GM03348 (cell line): ENCODE measurements at places on chromosomes 13 and 19.

GRCh38 chr19:29806098-29806866 lies 5.5 kb upstream of the CCNE1 start:
- no peak for DNase-seq

DNA sequence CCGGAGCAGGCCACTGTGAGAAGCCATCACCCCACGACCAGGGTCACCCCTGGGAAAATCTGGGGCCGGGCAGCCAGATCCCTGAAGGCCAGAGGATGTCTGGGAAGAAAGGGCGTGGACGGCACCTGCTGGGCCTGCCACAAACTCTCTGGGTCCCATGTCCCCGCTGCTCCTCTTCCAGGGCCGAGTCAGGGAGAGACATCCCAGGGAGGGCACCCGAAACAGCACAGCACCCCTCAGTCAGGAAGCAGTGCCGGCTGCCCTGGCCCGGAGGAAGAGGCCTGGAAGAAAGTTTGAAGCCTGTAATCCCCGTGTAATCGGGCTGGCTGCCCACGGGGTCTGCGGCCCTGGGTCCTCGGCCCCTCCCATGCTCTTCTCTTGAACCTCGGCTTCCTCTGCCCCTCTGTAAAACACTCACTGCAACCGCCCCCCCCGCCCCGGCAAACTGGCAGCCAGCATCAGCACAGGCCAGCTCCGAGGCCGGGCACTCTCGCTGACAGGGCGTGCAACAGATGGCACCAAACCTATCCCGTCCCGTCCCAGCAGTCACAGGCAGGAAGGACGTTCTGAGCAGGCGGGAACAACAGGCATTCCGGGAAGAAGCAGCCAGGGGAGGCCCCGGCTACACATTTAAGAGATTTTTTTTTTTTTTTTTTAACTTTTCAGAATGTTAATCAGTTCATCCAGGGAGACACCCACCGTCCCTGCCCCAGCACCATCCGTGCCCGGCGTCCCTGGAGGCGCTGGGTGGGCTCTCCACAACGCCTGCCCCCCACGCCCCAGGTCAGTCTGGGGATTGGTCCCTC lies 1.5 kb downstream of the SBNO2 start:
- DNase-seq: peak; percentile 78

DNA sequence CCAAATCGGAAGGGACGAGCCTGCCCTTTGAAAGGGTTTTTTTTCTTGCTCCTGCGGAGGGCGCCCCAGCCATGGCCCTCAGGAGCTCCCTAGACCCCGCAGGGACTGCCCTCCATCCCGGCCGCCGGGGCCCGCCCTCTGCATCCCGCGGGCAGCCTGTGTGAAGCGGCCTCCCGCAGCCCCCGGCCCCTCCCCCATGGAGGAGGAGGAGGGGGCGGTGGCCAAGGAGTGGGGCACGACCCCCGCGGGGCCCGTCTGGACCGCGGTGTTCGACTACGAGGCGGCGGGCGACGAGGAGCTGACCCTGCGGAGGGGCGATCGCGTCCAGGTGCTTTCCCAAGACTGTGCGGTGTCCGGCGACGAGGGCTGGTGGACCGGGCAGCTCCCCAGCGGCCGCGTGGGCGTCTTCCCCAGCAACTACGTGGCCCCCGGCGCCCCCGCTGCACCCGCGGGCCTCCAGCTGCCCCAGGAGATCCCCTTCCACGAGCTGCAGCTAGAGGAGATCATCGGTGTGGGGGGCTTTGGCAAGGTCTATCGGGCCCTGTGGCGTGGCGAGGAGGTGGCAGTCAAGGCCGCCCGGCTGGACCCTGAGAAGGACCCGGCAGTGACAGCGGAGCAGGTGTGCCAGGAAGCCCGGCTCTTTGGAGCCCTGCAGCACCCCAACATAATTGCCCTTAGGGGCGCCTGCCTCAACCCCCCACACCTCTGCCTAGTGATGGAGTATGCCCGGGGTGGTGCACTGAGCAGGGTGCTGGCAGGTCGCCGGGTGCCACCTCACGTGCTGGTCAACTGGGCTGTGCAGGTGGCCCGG lies 815 bp downstream of the MAP3K10 start:
- DNase-seq: peak; percentile 75

GRCh38 chr19:11410682-11411081 lies 8.4 kb downstream of the RGL3 start:
- no peak for DNase-seq

DNA sequence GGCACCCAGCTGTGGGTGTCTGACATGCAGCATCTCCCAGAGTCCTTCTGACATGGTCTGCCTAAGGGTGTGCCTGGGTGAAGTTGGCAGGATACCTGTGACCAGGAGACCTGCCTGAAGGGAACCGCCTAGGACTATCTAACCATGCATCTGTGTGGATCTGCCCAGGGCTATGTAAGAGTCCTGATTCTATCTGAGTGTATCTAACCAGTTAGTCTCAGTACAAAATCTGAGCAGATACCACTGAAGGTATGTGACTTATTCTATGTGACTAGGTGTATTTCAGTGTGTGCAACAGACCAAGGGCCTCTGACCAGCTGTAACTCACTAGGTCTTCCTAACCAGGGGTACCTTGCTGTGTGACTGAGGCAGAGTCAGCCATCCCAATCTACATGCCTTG lies 28.2 kb upstream of the FBL start:
- no peak for DNase-seq

DNA sequence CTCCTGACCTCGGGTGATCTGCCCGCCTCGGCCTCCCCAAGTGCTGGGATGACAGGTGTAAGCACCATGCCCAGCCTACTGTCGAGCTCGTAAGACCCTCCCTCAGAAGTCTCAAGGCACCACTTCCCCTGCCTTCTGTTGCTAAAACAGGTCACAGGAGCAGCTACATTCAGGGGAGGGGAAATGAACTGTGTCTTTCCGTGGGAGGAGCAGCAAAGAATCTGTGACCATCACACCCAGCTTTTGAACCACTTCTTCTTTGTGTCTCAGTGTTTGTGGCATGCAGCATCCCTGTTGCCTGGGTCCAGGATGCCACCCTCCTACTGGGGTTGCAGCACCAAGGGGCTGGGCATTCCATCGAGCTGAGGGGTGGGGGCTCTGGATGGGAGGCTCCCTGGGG lies 7.7 kb upstream of the CSNK1G2 start:
- no peak for DNase-seq

DNA sequence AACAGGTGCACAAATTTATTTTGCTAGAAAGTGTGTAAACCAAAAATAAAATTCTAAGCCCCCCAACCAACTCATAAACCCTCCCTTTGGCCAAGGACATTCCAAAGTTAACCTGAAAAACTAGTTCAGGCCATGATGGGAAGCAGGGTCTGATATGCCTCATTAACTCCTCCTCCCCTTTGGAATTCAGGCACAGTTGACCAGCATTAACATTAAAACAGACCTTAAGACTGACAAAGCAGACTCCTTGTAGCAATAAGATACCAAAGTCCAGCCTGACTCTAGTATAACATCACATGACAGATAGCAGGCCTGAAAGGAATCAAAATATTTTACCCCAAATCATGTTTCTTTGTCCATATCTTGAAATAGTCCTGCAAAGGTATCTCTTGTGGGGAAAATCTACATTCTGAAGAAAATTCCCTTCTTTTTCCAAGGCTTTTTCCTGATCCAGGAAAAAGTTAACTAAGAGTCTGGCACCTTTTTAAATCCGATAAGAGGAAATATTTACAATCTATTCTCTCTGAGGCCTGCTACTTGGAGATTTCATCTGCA lies 19.7 kb downstream of the NEK5 start:
- no peak for DNase-seq

GRCh38 chr19:50024719-50025021 lies 502 bp downstream of the VRK3 start:
- no peak for DNase-seq

DNA sequence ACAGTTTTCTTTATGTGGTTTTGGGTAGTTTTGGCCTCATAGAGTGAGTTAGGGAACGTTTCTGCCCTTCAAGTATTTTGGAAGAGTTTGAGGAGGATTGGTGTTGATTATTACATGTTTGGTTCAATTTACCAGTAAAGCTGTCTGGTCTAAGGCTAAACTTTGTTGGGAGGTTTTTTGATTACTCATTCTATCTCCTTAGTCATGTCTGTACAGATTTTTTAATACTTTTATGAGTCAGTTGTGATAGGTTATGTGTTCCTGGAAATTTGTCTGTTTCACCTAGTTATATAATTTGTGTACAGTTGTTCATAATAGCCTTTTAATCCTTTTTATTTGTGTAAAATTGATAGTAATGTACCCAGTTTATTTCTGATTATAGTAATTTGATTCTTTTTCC lies 20.4 kb downstream of the RNF17 start:
- no peak for DNase-seq

DNA sequence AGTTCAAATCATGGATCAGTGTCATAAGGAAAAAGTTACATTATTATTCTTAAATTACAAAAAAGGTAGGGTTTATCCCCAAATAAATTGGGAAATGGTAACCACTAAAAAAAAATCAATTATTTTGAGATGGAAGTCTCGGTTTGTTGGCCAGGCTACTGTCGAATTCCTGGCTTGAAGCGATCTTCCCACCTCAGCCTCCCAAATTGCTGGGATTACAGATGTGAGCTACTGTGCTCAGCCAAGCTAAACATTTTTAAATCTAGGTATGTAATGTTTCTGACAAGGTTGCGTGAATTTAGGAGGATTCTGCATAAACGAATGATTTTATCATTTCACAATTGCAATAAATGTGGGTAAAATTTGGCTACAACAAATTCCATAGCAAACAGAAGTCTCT lies 2.0 kb downstream of the NAA16 start:
- DNase-seq: no peak

DNA sequence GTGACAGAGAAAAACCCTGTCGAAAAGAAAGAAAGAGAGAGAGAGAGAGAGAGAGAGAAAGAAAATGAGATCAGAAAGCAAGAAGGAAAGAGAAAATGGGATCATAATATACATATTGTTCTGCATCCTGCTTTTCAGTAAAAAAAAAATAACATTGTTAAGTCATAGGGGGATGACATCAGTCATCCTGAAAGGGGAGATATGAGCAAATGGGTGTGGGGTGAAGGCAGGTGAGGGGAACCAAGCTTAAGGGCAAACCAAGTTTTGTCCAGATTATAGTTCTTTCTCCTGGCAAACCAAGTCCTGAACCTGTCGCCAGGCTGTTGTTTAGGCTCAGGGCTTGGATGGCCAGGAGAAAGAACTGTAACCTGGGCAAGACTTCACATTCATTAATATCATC lies 92.6 kb upstream of the TMTC4 start:
- DNase-seq: no peak

DNA sequence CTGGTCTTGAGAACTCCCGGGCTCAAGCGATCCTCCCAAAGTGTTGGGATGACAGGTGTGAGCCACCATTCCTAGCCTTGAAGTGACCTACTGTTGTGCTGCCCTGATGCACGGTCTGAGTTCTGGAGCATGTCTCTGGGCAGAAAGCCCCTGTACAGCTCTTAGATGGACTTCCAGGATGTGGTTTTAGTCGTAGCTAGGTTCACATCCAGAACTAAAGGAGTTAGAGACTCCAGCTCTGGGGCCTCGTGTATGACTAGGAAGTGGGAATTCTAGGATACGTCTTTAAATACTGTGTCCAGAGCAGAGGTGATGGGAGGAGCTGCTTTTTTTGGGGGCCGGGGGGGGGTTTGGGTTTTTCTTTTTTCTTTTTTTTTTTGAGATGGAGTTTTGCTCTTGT lies 12.2 kb downstream of the UPF1 start:
- no peak for DNase-seq

DNA sequence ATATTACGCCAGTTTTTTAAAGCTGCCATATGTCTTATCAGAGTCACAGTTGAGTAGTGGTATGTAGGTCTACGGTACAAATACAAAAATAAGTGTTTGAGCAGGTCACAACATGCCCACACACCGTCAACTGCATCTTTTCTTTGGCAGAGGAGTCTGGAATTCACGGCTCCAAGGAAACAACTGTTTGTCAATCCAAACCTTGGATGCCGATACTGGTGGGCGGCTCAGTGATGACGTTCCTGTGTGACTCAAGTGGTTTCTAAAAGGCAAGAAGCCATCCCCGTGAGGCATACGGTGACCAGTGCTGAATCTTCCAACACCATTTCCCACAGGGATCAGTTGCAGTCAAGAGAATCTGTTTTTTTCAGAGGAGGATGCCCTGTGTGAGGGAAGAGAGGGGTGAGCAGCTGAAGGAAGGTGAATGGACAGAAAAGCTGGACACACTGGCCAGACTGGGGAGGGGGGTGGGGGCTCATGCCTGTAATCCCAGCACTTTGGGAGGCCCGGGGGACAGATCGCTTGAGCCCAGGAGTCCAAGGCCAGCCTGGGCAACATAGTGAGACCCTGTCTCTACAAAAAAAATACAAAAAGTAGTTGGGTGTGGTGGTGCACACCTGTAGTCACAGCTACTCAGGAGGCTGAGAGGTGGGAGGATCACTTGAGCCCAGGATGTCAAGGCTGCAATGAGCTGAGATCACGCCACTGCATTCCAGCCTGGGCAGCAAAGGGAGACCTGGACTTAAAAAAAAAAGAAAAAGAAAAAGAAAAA lies 22.8 kb upstream of the CEBPG start:
- DNase-seq: peak; percentile 66

- DNase-seq: peak; percentile 13
Measured at GRCh38 chr19:38386971-38387549, 774 bp downstream of the GGN start.

DNA sequence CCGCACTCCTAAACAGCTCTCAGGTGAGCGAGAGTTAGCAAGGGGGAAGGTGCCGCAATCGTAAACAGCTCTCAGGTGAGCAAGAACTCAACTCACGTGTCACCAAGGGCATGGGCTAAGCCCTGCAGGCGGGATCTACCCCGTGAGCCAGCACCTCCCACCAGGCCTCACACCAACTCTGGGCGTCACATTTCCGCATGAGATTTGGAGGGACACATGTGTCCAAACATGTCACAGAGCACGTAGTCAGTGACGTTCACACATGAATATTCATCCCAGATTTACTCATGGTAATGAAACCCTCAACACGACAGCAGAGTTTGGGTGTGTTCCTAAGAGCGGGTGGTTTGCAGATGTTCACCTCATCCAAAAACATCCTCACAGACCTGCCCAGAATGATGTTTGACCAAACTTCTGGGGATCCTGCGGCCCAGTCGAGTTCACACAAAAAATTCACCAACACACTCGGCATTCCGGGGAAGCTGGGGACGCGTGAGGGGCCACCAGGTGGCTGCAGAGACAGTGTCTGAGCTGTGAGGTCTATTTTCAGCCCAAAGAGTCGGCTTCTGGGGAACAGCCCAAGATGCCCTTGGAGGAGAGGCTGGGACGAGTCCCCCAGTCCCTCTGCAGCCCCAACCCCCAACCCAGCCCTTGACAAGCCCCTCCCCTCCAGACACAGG lies 19.6 kb downstream of the C2CD4C start:
- DNase-seq: no peak
